ENCODE measurements at places on chromosomes 7 and 10. TPM values are rescaled to one million over a fixed set of nuclear protein-coding genes. Genes with fewer than 3 reads are reported as not detected.

GRCh38 chr7:81036057-81036456, 117.2 kb upstream of the SEMA3C start:
- DNase-seq: no peak

DNA sequence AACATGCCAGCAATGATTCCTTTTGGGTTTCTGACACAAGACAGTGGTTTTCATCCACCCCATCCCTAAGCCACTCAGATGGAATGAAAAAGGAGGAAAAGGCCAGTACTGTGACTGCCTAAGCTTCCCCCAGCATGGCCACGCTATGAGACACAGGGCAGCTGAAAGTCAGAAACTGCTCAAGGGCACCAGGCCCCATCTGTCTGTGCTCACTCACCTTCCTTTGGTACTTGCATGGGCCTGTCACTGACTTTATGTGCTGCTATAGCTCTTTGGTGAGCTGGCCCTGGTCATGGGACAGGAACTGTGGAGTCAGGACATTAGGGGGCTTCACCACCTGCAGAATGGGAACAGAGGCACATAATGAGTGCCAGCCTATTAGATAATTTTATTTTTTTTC, 21.2 kb upstream of the ACSM6 start:
- DNase-seq: no peak

Gene OR13A1
- 0.15 TPM for total RNA-seq

Gene AKR1C4
- total RNA-seq: not detected

Gene SOSTDC1
- 0.09 TPM for total RNA-seq
